DMS 273 treated with DMSO at 0.1 percent for 48 hours (cell line): ENCODE measurements at places on chromosomes 12 and 14.

DNA sequence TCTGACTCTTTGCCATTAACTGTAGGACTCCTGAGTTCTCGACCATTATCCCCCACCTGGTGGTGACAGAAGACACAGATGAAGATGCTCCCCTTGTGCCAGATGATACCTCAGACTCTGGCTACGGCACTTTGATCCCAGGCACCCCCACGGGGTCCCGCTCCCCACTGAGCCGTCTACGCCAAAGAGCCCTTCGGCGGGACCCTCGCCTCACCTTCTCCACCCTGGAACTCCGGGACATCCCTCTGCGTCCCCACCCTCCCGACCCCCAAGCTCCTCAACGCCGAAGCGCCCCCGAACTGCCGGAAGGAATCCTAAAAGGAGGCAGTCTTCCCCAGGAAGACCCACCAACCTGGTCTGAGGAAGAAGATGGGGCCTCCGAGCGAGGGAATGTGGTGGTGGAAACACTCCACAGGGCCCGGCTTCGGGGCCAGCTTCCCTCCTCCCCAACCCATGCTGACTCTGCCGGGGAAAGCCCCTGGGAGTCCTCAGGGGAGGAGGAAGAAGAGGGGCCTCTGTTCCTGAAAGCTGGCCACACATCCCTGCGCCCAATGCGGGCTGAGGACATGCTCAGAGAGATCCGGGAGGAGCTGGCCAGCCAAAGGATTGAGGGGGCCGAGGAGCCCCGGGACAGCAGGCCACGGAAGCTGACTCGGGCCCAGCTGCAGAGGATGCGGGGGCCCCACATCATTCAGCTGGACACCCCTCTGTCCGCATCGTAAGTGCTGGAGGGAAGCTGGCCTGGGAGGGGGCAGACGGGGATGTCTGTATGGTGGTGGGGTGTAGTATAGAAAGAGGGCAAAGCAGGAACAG, 14.4 kb downstream of the TNFRSF1A start:
- DNase-seq: no peak

- DNase-seq: no peak
Measured at GRCh38 chr14:99755629-99756603, 37.3 kb upstream of the EML1 start.

GRCh38 chr12:3882896-3883564, 9.8 kb upstream of the PARP11 start:
- DNase-seq: no peak

DNA sequence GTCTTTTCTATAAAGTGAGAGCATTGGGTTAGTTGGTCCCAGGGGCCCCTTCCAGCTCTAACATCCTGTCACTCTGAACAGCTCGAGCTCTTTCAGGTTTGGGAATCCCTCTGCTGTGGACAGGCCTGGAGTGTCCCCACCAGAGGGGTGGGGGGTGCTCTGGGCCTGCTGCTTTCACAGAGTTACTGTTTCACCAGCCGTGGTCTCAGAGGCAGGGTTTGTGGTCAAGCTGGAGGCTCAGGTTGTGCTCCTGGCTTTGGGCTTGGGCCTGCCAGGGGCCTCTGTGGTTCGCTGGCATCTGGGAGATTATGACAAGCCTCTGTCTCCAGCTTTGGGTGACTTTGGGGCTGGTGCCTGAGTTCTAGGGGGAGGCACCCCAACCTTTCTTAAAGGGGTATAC, 59.6 kb downstream of the FBXL14 start:
- no peak for DNase-seq

DNA sequence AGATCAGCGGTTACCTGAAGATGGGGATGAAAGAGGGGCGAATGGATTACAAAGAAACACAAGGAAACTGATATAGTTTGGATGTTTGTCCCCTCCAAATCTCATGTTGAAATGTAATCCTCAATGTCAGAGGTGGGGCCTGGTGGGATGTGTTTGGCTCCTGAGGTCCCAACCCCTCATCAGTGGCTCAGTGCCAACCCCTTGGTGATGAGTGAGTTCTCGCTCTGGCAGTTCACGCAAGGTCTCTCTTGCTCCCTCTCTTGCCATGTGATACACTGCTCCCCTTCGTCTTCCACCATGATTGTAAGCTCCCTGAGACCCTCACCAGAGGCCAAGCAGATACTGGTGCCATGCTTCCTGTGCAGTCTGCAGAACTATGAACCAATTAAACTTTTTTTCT, 28.0 kb downstream of the ITGA7 start:
- no peak for DNase-seq

DNA sequence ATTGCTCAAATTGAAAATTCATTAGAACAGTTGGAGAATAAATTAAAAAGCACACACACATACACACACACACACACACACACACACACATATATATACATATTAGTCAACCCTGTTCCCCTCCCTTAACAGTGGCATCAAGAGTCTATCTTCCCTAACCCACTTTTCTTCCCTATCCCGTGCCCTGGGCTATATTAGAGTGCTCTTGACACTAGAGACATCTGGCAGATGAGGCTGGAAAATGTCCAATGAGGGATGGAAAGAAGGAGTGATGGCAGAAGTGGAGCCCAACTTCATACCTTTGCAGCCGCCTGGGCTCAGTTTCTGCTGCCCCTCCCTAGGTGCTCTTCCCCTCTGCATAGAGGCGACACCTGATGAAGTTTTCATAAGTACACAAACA, 172.4 kb upstream of the NUDT4 start:
- no peak for DNase-seq

DNA sequence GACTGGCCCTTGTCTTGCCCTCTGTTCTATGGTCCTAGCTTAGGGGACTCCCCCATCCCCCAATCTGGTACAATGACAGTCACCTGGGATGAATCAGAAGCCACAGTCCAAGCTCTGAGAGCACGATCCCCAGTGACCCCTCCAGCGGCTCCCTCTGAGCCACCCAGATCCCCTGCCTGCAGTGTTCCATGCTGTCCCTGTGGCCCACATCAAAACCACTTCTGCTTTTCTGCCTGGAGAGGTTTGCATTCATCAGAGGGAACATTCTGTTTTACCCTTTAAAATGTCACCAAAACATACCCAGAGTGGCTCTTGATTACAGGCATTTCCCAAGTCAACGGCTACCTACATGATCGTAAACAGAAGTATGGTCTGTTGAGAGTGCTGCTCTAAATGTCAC, 47.5 kb downstream of the NOS1 start:
- no peak for DNase-seq

DNA sequence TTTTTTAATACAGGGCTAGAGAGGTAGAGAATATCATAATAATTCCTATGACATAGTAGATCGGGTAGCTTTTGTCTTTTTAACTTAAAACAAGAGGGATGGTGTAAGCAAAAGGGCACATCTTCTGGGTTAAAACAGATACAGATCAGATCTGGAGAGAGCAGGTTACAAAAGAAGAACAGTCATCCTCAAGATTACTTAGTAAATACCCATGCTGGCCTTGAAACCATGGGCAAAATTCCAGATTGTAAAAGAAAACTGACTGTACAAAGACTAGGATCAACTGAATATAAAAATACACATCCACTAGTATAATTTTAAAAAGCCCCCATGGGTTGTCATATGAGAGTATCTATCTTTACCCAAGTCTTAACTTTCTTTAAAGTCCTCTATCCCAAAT, 76.7 kb downstream of the MED13L start:
- no peak for DNase-seq

DNA sequence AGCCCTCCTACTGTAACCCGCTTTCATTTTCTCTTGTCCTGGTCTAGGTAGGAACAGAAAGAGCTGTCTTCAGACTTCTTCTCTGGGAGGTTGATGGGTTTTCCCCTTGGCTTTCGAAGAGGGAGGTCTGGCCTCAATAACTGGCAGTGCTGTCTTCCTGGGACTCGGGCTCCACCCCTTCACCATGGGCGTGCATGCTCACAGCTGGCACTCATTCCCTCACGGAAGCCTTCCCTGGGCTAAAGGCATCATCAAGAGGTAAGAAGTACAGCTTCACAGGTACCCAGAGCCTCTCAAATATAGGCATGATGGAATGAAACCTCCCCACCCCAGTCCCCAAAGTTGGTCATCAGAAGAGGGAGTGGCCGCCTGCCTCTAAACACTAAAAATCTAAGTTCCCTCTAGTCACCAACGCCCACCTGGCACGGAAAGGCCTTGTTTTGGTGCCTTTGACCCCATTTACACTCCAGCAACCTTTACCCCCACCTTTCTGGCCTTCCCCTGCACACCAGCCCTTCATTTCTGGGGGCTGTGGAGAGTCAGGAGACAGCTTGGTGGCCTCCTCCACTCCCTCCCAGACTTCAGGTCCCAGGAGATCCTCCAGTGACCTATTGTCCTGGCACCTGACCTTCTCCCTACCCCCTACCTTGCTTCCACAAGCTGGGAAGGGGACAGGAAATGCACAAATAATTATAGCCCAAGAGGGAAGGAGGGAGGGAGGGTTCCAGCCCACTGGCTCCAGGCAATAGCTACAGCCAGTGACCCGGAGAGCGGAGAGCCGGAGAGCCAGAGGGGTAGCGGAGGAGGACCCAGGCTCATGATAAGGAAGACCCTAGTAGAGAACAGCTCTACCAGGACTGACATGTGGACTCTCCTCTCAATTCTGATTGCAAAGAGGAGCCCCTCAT, 2.8 kb downstream of the RAPGEF3 start:
- no peak for DNase-seq

- no peak for DNase-seq
Measured at GRCh38 chr12:124916374-124917134, 2.1 kb upstream of the UBC start.

GRCh38 chr12:8058506-8058905, 7.7 kb downstream of the C3AR1 start:
- DNase-seq: no peak

GRCh38 chr12:20039562-20039961, 328.8 kb upstream of the PDE3A start:
- DNase-seq: no peak

GRCh38 chr14:90828642-90829487, 12.6 kb upstream of the TTC7B start:
- no peak for DNase-seq

DNA sequence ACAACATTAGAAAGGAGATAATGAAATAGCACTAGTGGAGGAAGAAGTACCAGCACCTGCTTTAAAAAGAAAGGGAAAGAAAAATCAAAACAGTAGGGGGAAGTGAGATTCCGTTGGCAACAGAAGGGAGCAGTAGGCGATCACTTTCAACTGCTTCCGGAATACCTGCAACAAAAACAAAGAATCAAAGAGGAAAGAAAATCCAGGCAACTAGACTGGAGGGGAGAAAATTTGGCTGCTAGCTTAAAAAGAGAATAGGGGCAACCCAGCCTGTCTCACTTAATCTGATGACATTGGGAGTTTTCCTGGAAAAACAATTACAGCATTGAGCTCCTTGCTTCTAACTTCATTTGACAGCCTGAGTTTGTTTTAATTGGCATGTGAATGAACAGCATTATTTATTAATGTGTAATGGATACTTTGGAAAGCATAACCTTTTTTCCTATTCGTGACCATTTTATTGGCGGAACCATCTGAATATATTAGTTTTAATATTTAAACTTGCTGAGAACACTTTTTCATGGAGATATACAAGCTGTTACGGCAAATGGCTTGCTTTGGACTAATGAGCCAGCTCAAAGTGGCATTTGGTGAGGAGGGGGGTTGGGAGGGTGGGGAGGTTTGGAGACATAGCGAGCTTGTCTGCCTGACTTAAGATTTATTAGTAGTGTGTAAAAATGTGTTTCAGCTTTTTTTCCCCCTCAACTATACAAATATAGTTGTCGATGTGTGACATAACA, 2.5 kb upstream of the DACT1 start:
- no peak for DNase-seq
